ENCODE measurements at places on chromosomes 1 and 21.

DNA sequence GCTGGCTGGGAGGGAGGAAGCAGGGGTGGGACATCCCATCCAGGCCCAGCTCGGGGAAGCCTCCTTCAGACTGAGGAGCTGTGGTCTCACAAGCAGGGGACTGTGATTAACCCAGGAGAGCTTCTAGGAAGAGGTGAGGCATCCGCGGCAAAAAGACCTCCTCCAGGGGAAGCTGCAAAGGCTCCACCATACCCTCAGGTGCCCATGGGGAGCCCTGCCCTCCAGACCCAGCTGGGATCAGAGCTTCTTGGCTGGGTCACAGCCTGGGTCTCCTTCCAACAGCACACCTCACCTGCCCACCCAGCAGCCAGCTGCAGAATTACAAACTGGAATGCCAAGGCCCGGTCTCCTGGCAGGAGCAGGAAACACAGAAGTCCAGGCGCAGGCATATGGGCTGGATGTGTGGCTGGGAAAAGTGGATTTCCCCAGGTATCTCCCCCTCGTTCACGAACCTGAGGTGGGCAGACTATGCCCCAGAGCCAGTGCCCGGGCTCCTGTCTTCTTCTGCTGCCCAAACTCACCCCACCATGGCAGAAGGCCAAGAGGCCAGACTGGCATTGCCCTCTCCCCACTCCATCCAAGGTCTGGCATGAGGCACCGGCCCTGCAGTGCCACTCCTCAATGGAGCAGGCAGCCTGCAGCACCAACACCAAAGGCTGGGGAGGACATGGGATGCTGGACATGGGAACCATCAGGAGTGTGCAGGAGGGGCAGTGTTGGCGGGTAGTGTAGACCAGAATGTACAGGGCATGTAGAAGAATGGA lies 15.4 kb upstream of the ARF1 start:
- DNase-seq: no peak

DNA sequence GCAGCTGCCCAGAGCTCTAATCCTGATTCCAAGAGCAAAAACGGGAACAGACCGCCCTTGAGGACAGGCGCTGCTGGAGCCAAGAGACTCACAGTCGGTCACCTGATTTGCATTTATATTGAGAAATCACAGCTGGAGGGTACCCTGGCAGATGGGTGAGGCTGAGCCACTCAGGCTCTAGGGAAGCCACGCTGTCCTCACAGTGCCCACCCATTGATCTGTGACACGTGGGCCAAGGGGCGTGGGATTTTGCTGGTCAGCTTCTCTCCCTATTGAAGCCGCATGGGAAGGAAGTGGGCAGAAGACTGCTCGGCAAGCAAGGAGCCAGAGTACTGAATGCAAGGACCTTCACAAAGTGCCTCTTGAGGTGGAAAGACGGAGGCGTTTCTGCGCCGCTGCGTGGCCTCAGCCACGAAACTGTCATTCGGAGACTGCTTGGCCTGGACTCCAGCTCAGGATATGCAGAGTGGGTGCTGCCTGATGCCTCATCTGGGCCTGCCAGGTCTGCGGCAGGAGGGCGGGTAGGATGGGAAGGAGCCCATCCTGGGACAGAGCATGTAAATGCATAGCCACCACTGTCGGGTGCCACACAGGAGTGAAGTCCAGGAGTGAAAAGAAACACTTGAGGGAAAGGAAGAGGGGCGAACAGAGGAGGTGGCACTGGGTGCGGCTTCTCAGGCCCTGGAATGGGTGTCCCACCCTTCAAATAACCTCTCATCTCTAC lies 139.8 kb downstream of the PGBD5 start:
- DNase-seq: no peak

DNA sequence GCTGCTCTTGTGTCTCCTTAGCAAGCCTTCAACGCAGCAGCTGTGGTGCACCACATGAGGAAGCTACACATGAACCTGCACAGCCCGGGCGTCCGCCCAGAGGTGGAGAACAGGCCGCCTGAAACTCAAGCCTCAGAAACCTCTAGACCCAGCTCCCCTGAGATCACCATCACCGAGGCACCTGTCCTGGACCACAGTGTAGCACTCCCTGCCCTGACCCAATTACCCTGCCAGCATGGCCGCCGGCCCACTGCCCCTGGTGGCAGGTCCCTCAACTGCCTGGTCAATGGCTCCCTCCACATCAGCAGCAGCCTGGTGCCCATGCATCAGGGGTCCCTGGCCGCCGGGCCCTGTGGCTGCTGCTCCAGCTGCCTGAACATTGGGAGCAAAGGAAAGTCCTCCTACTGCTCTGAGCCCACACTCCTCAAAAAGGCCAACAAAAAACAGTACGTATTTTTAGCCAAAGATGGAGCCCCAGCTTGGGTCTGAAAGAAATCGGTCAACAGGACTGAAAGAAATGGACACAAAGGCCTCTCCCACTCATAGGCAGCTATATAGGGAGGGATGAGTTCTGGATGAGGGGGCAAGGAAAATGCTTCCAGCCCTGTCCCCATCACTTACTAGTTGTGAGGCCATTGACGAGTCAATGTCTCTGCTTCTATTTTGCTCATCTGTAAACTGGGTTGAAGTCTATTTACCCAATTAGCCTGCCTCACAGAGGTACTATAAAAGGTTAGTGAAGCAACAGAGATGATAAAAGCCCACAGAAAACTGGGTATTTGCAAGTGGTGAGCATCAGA lies 28.5 kb downstream of the CAMK1G start:
- no peak for DNase-seq

DNA sequence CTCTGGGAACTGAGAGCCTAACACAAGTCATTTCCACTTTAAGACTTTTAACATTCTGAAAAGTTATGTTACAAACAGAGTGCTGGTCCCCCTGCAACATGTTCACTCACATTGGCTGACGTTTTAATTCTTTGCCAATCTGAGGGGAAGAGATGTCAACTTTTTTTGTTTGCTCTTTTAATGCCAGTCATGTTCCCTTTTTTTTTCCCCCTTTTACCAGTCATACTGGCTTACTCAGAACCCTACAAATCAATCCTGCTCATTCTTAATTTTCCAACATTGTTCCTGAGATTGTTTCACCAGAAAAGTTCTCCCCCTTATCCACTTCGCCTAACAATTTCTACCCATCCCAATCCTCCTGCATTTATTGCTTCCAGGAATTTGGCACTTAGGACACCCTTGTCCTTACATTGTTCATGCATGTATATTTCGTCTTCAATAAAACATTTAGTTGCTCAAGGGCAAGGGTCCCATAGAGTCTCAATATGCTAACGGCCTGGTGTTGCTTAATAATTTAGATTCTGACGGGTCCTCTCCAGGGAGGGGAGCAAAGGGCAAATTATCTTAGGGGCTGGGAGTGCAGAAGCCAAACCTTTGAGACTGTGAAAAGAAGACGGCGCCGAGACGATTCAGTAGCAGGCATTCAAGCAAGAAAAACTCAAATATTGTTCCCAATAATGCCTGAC lies 624 bp upstream of the CR1L start:
- DNase-seq: no peak

DNA sequence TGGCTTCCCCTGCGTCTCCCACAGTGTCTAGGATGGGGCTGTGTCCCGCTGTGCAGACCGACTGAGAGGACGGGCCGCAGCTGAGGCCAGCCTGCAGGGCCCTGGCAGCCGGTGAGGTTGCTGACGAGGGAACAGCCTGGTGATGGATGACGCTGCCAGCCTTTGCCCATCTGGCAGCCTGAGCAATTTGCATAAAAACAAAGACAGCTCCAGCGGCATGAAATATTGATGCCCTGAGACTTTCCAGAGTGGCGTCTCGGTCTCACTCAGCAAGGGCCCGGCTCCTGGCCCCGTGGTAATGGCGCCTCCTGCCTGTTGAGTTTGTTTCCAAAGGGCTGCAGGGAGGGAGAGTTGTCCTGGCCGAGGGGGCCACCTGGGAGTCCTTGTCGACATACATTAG lies 19.1 kb upstream of the KCNA10 start:
- no peak for DNase-seq

GRCh38 chr21:25385911-25386474 lies 221.3 kb downstream of the MRPL39 start:
- peak; percentile 2 for DNase-seq

DNA sequence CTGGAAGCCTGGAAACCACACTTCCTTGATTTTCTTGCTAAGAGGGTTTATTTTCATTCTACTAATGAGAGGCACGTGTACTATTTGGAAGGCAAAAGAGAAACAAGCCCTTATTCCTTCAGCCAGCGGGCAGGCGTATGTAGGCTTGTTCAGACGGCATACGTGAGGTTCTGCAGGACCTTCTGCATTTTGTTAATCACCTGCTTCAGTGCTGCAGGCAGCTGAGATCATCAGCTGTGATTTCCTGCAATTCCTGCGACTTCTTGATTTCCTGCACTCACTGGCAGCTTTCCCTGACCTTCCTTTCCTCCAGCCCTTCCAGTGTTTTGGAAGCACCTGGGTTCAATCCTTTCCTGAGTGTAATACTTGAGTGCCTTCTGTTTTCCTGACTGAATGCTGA lies 43.4 kb downstream of the TSNAX start:
- DNase-seq: no peak

- no peak for DNase-seq
Measured at GRCh38 chr1:186213225-186213607, 161.8 kb downstream of the TPR start.

- DNase-seq: no peak
Measured at GRCh38 chr1:183033205-183033604, 10.0 kb downstream of the LAMC1 start.

GRCh38 chr1:156371553-156372264 lies 2.7 kb downstream of the RHBG start:
- DNase-seq: no peak

GRCh38 chr1:118461154-118461553 lies 276.1 kb upstream of the SPAG17 start:
- DNase-seq: no peak

- no peak for DNase-seq
Measured at GRCh38 chr1:110425612-110426152, 18.2 kb upstream of the LAMTOR5 start.

- no peak for DNase-seq
Measured at GRCh38 chr1:102853701-102854187, 254.6 kb downstream of the COL11A1 start.

DNA sequence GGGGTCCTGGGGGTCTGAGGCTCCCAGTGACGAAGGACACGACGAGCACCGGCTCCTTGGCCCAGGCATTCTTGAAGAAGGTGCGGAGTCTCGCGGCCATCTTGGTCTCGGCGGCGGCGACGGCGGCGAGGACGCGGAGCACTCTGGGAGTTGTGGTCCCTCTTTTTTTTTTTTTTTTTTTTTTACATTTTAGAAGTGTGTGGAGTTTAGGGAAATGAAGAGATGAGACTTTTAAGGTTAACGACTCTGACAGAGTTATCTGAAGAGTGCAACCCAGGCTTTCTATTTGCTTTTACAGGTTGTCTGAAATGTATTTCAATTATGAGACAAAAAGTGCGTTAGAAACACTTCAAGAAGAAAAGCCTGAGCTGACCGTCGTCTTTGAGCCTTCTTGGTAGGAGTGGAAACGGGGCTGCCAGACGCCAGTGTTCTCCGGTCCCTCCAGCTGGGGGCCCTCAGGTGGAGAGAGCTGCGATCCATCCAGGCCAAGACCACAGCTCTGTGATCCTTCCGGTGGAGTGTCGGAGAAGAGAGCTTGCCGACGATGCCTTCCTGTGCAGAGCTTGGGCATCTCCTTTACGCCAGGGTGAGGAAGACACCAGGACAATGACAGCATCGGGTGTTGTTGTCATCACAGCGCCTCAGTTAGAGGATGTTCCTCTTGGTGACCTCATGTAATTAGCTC lies 9.7 kb downstream of the OR2B11 start:
- no peak for DNase-seq

- no peak for DNase-seq
Measured at GRCh38 chr21:16002874-16003466, 273.2 kb downstream of the USP25 start.

DNA sequence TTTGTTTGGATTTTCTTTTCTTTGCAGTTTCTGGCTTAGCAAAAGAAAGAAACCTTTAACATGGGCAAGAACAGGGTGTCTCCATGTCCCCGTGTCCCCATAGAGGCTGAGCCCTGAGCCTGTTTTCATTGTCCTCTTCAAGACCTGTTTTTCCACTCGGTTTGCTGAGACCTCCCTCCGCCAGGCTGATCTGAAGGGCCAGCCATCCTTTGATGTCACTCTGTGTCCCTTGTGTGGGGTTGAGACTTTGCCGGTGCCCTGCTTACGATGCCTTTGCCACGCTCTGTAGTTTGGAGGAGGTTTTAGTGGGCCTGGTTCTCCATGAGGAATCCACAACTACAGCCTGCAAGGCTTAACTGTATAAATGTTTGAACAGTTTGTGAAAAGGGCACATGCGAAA lies 23.8 kb downstream of the IFNGR2 start:
- DNase-seq: no peak

DNA sequence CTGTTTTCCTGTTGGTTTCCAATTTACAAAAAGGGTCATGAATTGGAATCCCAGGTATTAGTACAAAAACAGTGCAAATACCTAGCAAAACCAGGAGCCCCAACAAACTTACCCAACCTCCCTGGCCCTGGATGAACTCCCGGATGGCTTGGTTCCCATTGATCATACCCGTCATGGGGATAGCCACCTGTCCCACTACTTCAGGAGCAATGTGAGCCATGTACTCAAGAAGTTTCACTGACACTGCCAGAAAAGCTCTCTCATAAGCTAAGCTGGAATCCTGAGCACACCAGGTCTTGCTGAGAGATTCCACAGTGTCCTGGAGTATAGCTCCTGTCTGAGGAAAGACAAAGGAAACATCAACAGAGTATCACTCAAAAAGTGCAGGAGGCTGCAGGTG lies 5.7 kb downstream of the BCL2L15 start:
- no peak for DNase-seq

GRCh38 chr1:88990426-88990825 lies 2.0 kb downstream of the KYAT3 start:
- DNase-seq: no peak

DNA sequence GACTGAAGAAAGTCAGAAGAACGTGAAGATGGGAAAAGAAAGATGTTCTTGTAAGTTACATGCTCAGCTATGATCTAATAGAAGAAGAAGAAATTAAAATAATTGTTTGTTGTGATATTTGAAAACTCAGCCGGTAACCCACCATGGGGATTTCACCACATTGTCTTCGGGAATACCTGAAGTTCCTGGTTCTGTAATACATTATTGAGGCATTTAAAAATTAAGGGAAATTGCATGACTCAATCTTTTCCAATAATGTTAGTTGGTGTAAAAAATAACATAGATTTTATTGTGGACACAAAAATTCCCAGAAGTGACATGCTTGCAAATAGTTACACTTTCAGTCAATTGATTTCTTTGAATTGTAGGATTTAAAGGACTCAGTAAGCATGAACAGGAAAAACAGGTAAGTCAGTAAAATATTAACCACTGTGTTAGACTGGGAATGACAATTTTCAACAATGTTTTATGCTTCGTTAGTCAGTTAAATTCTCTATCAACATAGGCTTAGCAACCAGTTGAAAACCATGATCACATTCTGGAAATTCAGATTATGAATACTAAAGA lies 745.1 kb downstream of the LTN1 start:
- DNase-seq: no peak
